ENCODE measurements at places on chromosomes 1 and 21.

DNA sequence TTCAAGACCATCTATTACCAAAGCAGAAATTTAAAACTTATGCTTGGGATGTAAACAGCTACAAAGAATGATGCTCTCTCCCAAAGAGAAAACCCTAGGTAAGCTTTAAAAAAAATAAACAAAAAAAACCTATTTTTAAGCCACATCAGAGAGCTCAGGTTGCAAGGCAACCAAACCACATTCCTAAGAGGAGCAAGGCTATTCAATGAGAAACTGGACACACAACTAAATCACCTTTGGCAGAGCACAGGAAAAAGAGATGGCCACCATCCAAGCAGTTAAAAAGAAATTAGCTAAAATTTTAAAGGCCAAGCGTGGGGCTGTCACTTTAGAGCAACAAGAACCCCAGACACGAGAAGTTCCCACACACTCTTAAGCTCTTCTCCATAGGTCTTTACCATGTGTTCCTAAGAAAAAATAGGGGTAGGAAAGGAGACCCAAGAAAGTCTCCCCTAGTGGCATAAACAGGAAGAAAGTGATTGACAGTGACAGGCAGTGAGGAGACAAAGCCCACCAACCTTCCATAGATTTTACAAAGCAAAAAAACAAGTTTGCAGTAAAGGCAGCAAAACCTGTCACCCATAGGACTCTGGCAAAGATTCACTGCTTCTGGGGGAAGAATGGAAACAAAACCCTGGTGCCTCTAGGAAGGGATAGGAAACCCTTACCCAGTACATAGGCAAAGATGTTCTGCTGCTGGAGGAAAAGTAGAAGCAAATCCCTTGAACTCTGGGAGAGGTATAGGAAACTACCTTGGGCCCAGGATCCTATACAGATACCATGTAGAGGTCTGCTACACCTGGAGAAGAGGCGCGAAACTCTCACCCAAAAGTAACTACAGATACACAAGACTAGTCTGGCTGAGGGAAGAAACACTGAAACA, 68.5 kb downstream of the FOXJ3 start:
- no peak for DNase-seq

- DNase-seq, result no peak
Measured at GRCh38 chr1:101282314-101283038, 45.7 kb downstream of the S1PR1 start.

- DNase-seq, result no peak
Measured at GRCh38 chr1:36855699-36856494, 178.4 kb downstream of the GRIK3 start.

GRCh38 chr1:14845851-14846250, 247.4 kb downstream of the KAZN start:
- no peak for DNase-seq

DNA sequence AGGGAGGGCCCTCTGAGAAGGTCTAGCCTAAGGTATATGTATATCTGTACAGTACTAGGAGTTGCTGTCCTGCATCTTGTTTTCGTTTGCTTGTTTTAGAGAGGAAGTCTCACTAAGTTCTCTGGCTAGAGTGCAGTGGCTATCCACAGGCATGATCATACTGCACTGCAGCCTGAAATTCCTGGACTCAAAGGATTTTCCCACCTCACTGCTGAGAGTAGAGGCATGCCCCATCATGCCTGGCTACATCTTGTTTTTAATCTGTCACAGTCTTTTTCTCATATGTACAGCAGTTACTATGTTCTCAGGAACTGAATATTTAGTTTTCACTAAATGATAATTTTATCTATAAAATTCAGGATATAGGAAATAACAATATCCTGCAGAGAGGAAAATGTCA, 15.3 kb upstream of the PYHIN1 start:
- DNase-seq, result no peak

DNA sequence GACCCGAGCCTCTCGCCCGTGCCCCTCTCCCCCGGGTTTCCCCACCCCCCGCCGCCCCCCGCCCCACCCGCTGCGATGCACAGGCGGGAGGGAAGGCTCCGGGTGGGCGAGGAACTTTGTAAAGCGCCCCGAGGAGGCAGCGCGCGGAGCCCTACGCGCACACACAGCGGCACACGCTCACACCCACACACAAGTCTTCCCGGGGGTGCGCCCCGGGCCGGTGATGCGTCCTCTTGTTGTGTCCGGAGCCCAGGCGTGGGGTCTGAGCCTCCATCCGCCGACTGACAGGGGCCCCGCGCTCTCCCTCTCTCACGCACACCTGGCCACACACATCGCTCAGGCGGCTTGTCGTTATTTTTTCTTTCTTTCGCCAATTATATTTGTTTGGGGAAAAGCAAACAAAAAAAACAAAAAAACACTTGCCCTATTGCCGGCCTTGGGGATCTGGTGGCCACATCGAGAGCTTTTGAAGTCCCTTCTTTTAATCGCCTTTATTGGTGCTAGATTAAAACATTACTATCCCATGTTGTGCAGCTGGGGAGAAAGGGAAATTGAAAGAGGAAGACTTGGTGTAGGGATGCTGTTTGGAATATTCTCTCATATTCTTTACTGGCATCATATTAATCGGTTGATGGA, 770 bp downstream of the NTNG1 start:
- peak; percentile 6 for DNase-seq

DNA sequence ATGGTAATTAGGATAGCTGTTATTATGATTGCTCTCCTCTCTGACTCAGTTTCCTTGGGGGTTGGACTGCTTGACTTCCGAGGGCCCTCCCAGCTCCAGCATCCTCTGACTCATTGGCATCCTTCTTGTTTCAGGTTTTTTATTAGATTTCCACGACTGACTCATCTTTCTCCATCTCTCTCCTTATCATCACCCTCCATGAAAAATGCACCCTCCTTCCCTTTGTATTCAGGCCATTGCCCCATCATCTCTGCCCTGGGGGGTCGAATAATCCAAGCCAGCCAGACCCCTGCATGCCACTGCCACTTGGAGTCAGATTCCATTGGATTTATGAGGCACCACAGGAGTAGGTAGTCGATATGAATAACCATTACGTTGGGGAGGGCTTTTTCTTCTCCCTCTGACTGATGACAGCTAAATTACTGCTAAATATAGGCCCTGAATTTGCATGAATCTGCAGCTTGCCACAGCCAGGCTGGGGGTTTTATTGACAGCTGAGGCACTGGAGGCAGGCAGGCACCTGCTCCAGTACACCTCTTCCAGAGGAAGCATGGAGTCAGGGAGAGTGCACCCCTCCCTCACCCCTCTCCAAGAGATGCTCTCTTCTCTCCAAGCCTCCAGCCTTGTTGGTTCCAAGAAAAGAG, 91.7 kb downstream of the C1orf94 start:
- DNase-seq, result peak; percentile 5

DNA sequence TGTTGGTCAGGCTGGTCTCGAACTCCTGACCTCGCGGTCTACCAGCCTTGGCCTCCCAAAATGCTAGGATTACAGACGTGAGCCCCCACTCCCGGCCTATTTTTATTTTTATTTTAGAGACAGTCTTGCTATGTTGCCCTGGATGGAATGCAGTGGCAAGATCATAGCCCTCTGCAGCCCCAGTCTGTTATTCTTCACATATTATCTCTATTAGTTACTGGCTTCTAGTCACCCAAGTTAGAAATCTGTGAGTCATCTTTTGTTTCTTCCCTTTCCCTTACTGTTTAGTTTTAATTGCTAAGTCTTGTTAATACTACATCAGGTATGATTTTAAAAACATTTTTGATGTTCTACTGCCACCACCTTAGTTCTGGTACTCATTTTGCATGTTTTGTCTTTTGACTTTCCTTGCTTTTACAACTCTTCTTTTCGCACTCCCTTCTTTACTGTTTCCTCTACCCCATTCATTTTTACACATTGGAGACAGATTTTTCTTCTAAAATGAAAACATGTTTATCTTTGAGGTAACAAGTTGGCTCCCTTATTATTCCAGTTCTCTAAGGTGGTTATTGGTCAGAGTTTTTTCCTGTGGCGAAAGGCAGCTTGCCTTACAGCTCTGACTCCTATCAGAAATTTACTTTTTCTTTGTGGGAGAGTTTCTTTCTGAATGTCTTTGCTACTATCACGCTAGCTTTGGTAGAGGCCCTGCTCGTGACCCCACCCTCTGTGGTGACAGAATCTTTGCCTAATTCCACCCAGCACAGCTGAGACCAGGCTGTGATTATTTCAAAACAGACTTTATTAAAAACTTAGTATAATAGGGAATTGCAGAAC, 19.5 kb downstream of the ZMYM4 start:
- no peak for DNase-seq

GRCh38 chr1:180811886-180812285, 100.8 kb upstream of the KIAA1614 start:
- no peak for DNase-seq

- DNase-seq, result peak; percentile 11
Measured at GRCh38 chr1:182279724-182280503, 111.7 kb downstream of the GLUL start.

GRCh38 chr1:26833432-26834405, 7.2 kb downstream of the ZDHHC18 start:
- DNase-seq, result no peak

- DNase-seq, result no peak
Measured at GRCh38 chr1:167064621-167065020, 25.6 kb downstream of the GPA33 start.

- no peak for DNase-seq
Measured at GRCh38 chr21:35713914-35714313, 346.4 kb downstream of the SETD4 start.

DNA sequence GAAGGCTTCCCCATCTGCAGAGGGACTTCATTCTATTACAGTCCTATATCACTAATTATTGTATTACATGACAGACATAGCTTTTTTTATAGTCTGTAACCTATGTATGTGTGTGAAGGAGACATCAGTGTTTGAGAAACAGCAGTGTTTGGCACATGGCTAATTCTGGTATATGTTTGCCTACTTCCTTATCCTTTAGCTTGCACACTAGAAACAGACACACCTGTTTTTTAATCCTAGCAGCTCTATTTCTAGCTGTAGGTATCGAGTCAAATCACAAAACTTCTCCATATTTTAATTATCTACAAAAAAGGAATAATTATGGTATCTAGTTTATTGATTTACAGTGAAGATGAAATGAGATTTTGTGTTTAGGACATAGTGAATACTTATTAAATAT, 129.4 kb upstream of the CACYBP start:
- DNase-seq, result no peak

GRCh38 chr1:68953311-68953710, 456.4 kb upstream of the DEPDC1 start:
- no peak for DNase-seq

DNA sequence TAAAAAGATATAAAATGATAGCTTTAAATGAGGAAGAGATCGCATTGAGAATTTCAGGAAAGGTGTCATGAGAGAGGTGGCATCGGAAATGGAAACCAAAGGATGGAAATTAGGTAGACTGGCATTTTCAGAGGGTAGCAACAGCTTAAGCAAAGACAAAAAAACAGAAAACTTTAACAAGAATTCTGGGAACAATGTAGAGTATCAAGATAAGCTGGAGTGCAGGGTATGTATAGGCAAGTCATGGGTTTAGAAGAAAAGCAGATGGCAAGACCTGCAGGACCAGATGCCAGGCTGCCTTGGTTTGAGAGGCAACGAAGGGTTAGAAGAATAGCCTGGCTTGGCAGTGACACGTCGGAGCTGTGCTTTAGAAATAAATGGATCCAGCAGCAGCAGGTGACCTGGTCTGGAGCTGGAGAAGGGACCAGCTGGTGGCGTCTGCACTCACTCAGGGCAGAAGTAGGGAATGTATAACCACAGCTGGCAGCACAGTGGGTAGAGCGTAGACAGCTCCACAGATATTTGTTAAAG, 149.4 kb upstream of the TIAM1 start:
- DNase-seq, result no peak

DNA sequence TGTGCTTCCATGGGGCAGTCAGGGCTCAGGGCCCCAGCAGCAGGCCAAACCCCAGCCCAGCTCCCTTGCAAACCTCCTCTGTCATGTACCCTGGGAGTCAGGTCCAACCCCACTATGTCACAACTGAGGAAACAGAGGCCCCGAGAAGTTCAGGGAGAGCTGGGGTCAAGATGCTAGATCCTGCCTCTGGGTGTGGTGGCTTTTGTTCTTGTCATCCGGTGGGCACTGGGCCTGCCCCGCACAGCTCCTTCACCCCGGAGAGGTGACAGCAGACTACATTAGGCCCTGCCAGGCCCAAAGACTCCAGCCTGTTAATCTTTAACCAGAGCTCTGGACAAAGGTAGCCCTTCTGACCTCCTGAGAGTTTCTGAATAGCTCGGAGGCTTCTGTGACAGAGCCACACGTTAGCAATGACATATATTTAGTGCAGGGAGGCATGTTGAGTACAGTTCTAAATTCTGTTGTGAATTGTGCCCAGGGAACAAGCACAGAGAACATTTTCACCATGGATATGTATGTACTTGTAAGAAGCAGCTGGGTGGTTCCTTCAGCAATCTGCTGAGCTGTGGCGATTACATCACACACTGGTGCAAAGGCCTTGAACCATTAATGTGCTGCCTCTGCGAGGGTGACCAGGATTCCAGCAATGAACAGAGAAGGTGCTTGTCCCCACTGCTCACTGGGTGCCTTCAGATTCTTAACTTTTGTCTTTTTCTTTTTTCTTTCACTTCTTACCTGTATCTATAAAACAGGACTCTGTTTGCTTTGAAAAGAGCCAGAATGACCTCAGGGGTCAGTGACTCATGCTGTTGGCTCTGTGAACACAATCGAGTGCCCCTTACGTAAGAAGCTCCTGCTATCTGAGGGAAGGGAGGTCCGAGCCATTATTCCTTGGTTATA, 102.8 kb downstream of the RHOU start:
- DNase-seq, result no peak

DNA sequence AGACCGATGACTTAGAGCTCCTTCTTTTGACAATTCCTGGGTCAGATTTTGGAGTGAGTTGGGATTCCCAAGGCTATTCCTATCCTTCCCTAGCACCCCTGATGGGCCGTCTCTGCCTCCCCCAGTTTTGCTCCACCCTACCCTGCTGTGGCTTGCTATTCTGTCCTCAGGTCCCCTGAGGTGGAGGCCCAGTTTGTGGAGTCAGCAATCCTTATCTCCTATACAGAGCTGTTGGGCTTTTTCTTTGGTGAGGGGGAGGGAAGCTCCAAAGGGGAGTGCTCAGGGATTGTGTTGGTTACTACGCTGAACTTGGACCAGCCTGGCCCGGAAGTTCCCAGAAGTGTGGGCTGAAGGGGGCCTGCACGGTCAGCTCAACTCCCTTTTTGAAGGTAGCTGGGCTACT, 7.6 kb downstream of the SESN2 start:
- DNase-seq, result no peak

DNA sequence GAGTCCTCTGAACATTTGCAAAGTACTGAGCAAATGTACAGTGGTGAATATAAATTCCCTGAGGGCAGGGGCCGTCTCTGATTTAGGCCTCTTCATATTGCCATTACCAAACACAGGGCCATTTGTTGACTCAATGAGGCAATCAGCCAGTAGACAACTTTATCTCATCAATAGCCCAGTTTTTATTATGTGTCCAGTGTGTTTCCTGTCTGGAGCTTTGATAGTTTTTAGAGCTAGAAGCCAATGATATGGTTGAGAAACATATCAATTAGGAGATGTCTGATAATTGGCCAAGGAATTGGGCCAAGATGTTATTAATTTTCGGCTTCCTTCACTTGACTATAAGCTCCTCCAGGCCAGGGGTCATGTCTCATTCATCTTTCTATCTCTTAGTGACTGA, 163.0 kb downstream of the ROR1 start:
- DNase-seq, result no peak

Data from frontal cortex (tissue), 4 donors.